Iris pigment epithelial cell (primary cell): ENCODE measurements at places on chromosomes 16 and 17.

- DNase-seq = peak; percentile 84
These were observed 13.2 kb downstream of the SLC7A5 start for GRCh38 chr16:87855852-87856715.

GRCh38 chr17:44134752-44135568, 6.8 kb upstream of the HROB start:
- no peak for DNase-seq

- no peak for DNase-seq
These were observed 30.3 kb downstream of the MEOX1 start for GRCh38 chr17:43631429-43631828.

DNA sequence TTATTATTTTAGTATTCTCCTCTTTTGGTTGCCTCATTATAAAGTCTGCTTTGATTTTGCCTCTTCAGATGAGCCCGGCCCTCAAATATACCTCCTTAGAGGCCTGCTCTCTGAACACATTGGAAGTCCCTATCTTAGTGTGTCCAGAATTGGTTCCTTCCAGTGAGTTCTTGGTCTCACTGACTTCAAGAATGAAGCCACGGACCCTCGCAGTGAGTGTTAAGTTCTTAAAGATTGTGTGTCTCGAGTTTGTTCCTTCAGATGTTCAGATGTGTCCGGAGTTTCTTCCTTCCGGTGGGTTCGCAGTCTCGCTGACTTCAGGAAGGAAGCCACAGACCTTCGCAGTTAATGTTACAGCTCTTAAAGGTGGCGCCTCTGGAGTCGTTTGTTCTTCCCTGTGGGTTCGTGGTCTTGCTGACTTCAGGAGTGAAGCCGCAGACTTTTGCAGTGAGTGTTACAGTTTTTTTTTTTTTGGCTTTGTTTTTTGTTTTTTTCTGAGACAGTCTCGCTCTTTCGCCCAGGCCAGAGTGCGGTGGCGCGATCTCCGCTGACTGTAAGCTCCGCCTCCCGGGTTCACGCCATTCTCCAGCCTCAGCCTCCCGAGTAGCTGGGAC, 45.8 kb upstream of the NOS2 start:
- no peak for DNase-seq

DNA sequence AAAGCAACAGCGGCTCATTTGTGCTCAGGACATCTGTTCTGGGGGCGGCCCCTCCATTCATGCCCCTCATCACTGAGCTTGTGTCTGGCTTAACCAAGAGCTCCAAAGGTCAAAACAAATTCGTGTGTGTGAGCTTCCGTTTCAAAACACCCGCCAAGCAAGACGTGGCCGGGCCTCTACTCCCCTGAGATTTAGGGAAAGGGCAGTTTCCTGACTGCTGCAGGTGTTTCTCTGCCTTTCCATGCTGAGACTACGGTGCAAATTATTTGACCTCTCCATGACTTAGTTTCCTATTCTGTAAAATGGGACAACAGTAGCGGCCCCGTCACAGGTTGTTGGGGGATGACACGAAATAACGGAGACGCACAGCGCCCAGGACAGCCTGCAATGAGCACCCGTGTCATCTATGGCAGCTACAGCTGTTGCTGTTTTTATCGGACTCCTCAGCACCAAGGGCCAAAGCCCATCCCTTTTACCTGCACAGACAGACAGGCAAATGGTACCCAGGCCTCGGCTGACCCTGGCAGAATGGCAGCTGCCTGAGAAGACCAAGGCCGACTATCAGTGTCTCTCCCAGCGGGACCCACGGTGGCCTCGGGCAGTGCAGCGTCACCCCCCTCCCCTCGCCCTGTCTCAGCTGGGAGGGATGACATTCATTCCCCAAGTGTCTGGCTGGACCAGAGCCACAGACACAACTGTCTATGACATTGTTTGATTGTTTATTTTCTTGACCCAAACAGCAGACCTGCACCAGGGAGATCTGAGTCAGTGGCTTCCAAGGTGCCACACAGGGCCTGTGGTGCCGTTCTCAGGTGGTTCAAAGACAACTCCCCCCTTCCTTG, 50.7 kb upstream of the DOC2B start:
- no peak for DNase-seq

GRCh38 chr16:17368951-17369350, 101.8 kb downstream of the XYLT1 start:
- DNase-seq = no peak

DNA sequence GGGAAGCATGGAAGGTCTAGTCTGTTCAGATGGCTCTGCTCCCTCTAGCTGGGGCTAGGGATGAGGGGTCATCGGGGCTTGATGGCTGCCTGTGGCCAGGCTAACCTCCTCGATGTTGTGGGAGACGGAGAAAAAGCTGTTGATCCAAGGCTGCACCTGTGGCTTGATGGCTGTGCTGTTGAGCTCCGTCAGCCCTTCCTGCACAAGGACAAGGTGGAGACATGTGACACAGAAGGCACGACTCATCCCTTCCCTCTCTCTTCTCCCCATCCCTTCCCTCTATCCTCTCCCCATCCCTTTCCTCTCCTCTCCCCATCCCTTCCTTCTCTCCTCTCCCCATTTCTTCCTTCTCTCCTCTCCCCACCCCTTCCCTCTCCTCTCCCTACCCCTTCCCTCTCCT, 28.2 kb downstream of the FCSK start:
- no peak for DNase-seq
